ENCODE measurements at places on chromosomes 16 and 17.
A peak's percentile ranks its signal among the peaks of the same experiment; 100 is the strongest.

DNA sequence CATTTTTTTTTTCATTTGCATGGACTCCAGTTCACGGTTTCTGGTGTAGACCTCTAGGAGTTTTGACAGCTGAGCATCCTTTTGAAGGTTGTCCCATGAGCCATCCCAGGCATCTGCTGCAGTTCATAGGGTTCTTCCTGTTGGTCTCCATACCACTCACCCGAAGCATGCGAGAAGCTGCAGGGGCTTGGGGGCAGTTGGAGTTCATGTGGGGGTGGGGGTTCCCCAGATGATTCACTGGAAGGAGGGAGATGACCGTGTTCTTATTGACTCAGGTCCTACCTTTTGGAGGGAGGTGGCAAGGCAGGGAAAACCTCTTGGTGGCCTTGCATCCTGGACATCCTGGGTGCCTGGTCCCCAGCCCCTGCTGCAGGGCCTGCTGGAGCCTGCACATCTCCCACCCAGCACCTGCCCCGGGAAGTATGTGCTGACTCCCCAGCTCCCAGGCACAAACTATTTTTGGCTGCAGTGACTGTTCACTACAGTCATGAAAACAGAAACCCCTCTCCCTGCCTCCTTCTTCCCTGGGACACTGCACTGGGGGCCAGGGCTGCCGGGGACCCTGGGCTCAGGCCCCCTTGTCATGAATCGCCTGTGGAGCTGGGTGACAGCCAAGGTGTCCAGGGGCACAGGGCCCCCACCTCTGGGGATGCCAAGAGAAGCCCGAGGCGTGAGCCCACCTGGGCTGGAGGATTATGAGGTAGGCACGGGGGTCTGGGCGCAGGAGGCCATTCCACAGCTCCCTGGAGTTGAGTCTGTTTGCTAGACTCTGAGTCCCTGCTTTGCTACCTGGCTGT, 64.9 kb upstream of the LGALS9 start:
- peaks cover 16% of the 10 kb centered on the region for H3K4me1 ChIP-seq
- peak overlapping the region; percentile 61 for H3K27ac ChIP-seq
- DNase-seq = no peak
- H3K4me3 ChIP-seq = no peak overlapping the region
- H3K36me3 ChIP-seq = no peaks in the 10 kb centered on the region

GRCh38 chr17:64024781-64025731, 4.6 kb upstream of the ICAM2 start:
- H3K4me3 ChIP-seq = no peak overlapping the region
- peaks cover 10% of the 10 kb centered on the region for H3K4me1 ChIP-seq
- H3K27me3 ChIP-seq = no peaks in the 10 kb centered on the region
- DNase-seq = peak; percentile 31

- no peak for DNase-seq
- no peaks in the 10 kb centered on the region for H3K4me1 ChIP-seq
- no peak overlapping the region for H3K27ac ChIP-seq
- no peak overlapping the region for H3K4me3 ChIP-seq
- H3K27me3 ChIP-seq = no peaks in the 10 kb centered on the region
These were observed 34.9 kb upstream of the TANC2 start for GRCh38 chr17:62931101-62931500.

DNA sequence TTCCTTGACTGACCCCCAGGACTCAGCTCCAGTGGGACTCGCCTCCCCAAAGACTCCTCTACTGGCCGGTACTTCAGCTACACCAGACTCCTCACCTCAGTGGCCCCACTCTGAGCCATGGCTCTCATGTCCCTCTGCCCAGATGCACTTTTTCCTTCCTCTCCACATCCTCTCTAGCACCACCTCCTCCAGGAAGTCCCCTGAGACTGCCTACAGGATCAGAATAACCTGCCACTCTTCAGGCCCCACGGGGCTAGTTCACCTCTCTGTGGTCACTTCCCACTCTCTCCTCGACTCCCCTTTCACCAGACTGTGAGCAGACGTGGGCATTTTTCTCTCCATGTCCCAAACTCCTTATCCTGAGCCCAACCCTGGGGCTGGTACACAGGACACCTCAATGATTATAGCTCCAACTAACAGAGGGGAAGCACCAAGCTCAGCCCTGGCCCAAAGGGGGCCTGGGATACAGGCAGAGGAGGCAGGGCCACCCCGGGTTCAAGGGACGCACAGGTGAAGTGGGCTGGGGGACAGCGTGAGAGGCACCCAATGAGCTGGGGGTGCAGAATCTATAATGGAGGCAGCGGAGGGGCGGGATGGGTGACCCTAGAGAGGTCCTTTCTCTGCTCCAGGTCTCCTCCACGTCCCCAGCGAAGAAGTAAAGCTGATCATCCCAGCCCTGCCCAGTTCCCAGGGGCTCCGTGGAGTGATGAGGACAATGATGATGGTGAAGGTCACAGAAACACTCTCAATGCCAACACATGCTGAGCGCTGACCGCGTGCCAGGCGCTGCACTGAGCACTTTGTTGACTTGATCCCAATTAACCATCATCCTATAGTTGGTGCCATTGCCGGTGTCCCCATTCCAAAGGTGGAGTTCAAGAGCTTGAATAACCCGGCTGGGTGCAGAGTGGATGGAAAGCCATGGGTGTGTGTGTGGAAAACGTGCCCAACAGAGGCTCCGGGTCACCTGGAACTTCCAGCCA, 3.9 kb downstream of the TRPV3 start:
- H3K27ac ChIP-seq = no peak overlapping the region
- no peak overlapping the region for H3K4me3 ChIP-seq
- H3K27me3 ChIP-seq = no peaks in the 10 kb centered on the region
- H3K4me1 ChIP-seq = no peaks in the 10 kb centered on the region
- no peak for DNase-seq

- peaks cover 40% of the 10 kb centered on the region for H3K27me3 ChIP-seq
- H3K4me3 ChIP-seq = no peak within 1 kb of the TSS
- no peaks in the 10 kb centered on the region for H3K36me3 ChIP-seq
- no peak for DNase-seq
- no peak within 1 kb of the TSS for H3K27ac ChIP-seq
- peaks cover 18% of the 10 kb centered on the region for H3K4me1 ChIP-seq
These were observed at the start of gene HNF1B for GRCh38 chr17:37744961-37745800. HNF1B (minus strand) TSS chr17:37745059; CDS start chr17:37744884, 175 bp downstream.

DNA sequence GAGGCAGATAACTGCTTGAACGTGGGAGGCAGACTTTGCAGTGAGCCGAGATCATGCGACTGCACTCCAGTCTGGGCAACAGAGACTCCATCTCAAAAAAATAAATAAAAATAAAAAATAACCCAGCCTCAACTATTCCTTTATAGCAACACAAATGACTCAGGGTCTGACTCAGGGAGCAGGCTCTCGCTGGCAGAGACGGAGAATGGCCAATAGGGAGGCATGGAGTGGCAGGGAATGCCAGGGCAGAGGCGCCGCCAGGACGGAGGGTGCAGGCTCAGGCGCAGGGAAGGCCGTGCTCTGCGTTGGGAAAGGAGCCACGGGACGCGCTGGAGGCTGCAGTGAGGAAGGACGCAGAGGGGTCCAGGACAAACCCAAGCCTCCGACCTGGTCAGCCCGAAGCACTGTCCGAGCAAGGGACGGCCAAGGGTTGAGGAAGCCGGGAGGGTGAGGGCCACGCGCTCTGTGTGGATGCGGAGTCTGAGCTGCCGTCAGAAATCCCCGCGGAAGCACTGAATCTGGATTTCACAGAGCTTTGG, 40.3 kb downstream of the PKD1 start:
- peak overlapping the region; percentile 47 for H3K27ac ChIP-seq
- peaks cover 7% of the 10 kb centered on the region for H3K36me3 ChIP-seq
- H3K27me3 ChIP-seq = no peaks in the 10 kb centered on the region
- no peak for DNase-seq
- H3K4me3 ChIP-seq = no peak overlapping the region
- peaks cover 34% of the 10 kb centered on the region for H3K4me1 ChIP-seq

- H3K27ac ChIP-seq = peak overlapping the region; percentile 86
- peaks cover 33% of the 10 kb centered on the region for H3K4me1 ChIP-seq
- no peak overlapping the region for H3K4me3 ChIP-seq
- peak; percentile 22 for DNase-seq
- no peaks in the 10 kb centered on the region for H3K36me3 ChIP-seq
- no peaks in the 10 kb centered on the region for H3K27me3 ChIP-seq
These were observed 103.0 kb downstream of the RAB11FIP4 start for GRCh38 chr17:31494259-31495021.

DNA sequence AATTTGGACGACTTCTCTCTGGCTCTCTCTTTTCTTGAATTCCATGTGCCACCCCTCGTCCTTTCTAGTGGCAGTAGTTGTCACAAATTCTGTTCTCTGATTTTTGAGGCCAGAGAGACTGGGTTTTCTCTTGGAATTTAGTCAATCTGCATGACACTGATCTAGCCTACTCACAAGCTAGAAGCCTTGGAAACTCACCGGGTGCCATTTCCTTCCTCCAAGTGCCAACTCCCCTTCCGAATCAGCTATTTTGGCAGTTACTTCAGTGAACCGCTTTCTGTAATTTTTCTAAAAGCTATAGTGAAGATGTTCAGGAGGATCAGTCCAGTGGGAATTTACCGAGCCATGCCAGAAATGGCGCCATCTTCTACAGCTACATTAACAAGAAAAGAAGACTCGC, 228.9 kb downstream of the PMP22 start:
- H3K36me3 ChIP-seq = no peaks in the 10 kb centered on the region
- H3K4me1 ChIP-seq = no peaks in the 10 kb centered on the region
- no peak overlapping the region for H3K4me3 ChIP-seq
- DNase-seq = no peak
- H3K27ac ChIP-seq = no peak overlapping the region
- H3K27me3 ChIP-seq = no peaks in the 10 kb centered on the region

- H3K36me3 ChIP-seq = no peaks in the 10 kb centered on the region
- peak overlapping the region; percentile 37 for H3K27ac ChIP-seq
- DNase-seq = peak; percentile 85
- H3K4me3 ChIP-seq = no peak overlapping the region
These were observed 38.5 kb downstream of the PIGL start for GRCh38 chr17:16255481-16255921.

DNA sequence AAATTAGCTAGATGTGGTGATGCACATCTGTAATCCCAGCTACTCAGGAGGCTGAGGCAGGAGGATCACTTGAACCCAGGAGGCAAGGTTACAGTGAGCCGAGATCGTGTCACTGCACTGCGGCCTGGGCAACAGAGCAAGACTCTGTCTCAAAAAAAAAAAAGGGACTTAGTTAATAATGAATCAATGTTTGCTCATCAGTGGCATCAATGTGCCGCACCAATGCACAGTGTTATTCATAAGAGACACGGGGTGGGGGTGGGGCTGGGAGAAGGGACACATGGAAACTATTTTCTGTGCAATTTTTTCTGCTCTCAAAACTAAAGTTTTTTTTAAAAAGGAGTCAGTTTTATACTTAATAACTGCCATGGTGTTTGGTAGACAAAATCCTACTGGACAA, 6.8 kb upstream of the ATP2C2 start:
- H3K27me3 ChIP-seq = no peaks in the 10 kb centered on the region
- no peak overlapping the region for H3K27ac ChIP-seq

- no peak overlapping the region for H3K4me3 ChIP-seq
- no peaks in the 10 kb centered on the region for H3K27me3 ChIP-seq
- no peaks in the 10 kb centered on the region for H3K4me1 ChIP-seq
- H3K27ac ChIP-seq = no peak overlapping the region
- no peaks in the 10 kb centered on the region for H3K36me3 ChIP-seq
These were observed 434.8 kb downstream of the SLC39A11 start for GRCh38 chr17:72657467-72658317.

DNA sequence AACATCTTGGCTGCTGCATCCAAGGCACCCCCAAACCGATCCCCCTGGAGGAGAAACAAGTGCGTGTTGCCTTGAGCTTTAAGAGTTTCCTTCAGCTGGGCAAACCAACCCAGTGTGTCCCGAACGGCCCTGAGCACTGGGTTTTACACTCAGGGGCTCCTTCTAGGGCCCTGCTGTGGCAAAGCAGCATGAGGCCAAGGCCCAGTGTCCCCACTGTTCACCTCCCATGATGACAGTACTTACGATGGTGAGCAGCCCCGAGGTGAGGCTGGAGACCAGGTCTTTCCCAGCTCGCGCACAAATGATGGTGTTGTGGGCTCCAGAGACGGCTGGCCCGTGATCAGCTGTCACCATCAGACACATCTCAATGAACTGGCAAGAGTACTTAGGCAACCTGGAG, 6.6 kb upstream of the KLHL11 start:
- DNase-seq = no peak
- H3K36me3 ChIP-seq = peaks cover 8% of the 10 kb centered on the region
- H3K27me3 ChIP-seq = no peaks in the 10 kb centered on the region
- no peak overlapping the region for H3K27ac ChIP-seq

DNA sequence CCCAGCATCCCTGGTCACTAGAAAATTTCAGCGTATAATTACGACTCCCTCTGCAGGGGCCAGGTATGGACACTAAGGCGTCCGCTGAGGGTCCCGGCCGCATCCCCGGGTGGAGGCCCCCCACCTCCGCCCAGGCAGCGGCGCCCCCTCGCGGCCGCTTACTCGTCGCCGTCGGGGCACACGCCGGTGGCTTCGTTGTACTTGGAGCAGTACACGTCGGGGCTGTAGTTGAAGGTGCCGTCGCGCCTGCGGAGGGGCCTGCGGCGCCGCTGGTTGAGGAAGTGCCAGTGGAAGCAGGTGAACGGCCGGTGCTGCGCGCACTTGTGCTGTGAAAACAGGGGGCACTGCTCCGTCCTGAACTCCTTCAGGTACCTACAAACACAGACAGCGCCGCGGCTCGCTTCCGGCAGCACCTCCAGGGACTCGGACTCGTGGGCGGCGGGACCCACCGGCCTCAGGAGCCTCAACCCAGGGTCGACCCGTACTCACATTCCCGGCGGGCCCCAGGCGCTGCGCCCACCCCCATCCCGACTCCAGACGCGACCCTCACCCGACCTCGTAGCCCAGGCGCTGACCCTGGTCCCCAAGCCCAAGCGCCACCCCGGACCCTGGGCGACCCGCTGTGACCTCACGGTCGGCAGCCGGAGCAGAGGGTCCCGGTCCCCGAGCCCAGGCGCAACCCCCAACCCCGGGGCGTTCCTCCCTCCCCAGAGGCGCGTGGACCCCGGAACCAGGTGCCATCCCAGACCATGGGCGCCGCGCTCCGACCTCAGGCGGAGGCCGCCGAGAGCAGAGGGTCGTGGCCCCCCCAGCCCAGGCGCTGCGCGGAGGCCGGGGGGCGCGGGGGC, 596 bp downstream of the UNKL start:
- peak overlapping the region; percentile 98 for H3K4me3 ChIP-seq
- peak; percentile 67 for DNase-seq
- H3K27ac ChIP-seq = no peak overlapping the region
- peaks cover 5% of the 10 kb centered on the region for H3K4me1 ChIP-seq
- H3K36me3 ChIP-seq = no peaks in the 10 kb centered on the region

- no peak overlapping the region for H3K27ac ChIP-seq
- no peaks in the 10 kb centered on the region for H3K36me3 ChIP-seq
- no peaks in the 10 kb centered on the region for H3K4me1 ChIP-seq
- H3K4me3 ChIP-seq = no peak overlapping the region
- DNase-seq = no peak
These were observed 73.2 kb upstream of the EFCAB3 start for GRCh38 chr17:62307196-62307595.

DNA sequence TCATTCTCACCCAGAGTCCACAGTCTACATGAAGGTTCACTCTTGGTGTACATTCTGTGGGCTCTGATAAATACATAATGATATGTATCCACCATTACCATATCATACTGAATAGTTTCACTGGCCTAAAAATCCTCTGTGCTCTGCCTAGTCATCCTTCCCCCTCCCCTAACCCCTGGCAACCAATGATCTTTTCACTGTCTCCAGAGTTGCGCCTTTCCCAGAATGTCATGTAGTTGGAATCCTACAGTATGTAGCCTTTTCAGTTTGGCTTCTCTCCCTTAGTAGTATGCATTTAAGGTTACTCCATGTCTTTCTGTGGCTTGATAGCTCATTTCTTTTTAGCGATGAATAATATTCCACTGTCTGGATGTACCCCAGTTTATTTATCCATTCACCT, 101.3 kb downstream of the NOG start:
- no peaks in the 10 kb centered on the region for H3K4me1 ChIP-seq
- no peak overlapping the region for H3K27ac ChIP-seq
- H3K36me3 ChIP-seq = no peaks in the 10 kb centered on the region
